ENCODE measurements at places on chromosomes 13 and 19.

- DNase-seq, result no peak
Observed at GRCh38 chr19:15841875-15842569, 26.6 kb upstream of the OR10H1 start.

GRCh38 chr13:111253365-111253872, 67.0 kb upstream of the TEX29 start:
- no peak for DNase-seq

GRCh38 chr19:55176076-55176475, 4.0 kb downstream of the SYT5 start:
- no peak for DNase-seq

DNA sequence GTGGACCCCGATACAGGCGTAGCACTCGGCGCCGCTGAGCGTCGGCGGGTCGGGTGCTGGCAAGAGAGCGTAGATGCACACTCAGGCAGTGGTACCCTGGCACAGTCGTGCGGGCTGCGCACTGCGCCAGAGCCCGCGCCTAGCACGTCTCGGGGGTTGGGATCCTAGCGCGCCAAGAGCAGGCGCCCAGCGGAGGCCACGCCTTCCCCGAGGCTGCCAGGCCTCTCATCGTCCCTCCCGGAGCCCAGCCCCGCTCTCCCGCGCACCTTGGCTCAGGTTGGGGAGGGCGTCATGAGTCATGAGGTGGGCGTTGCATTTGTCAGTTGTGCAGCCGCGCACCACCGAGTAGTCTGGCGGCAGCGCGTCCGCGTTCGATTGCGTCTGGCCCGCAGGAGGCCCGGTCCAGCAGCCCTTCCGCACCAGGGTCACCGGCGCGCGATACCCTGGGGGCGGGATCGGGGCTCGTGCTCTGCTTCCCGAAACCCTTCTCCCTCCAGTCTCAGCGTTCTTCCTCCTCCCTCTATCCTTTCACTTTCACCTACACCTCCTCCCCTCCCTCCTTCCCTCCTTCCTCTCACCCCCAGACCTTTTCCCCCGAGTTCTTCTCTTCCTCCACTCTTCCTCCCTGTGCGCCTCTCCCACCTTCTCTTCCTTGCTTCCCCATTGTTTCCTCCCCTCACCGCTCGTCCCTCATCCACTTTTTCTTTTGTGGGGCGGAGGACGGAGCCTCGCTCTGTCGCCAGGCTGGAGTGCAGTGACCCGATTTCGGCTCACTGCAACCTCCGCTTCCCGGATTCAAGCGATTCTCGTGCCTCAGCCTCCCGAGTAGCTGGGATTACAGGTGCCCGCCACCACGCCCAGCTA, 3.5 kb downstream of the LYPD5 start:
- DNase-seq, result no peak

DNA sequence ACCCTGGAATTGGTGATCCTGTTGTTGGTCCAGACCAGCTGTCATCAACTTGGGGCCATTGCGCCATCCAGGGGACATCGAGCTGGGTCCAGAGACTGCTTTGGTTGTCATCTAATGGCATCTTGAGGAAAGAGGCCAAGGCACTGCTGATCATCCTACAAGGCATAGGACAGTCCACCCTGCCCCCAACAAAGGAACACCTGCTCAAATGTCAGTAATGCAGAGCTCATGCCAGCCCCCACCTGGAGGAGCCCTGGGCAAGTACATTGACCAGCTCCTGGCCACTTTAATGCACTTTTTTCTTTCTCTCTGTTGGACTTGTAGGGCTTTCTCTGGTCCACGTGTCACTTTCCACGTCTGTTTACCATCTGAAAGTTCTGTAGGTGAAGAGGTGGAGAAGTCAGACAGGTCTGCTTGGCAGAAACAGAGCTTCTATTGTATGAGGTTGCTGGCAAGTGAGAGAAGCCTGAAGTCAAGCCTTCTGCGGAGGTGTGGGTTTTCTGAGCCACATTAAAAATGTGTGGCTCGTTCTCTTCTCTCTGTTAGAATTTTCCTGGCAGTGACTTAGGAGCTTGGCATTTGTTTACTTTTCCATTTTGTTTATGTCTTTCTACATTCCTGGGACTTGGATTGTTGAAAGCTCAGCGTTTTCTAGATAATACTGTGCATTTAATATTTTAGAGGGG, 124.0 kb upstream of the RNF113B start:
- DNase-seq, result no peak

- no peak for DNase-seq
Observed at GRCh38 chr13:56102641-56103040, 1038.1 kb upstream of the PRR20A start.

GRCh38 chr13:74706801-74707200, 572.6 kb upstream of the KLF12 start:
- no peak for DNase-seq

- no peak for DNase-seq
Observed at GRCh38 chr19:30109565-30109964, 167.5 kb downstream of the URI1 start.

DNA sequence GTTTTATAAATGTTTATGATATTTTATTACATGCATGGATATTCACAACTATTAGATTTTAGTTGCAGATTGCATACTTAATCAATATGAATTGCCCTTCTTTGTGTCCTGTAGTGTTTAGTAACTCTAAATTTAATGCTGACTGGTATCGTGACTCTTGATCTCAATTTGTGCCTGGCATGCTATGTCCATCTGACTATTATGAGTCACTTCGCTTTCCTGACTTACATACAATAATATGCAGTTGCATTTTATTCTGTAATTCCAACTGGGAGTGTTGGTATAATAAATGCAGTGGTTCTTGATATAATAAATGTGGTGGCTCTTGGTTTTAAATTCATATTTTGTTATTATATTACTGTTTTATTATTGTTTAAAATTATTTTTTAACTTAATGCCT, 277.5 kb downstream of the LIG4 start:
- DNase-seq, result no peak

GRCh38 chr19:46082728-46083050, 41.8 kb downstream of the IGFL3 start:
- DNase-seq, result no peak

- no peak for DNase-seq
Observed at GRCh38 chr13:20729633-20730585, 26.4 kb downstream of the IL17D start.

DNA sequence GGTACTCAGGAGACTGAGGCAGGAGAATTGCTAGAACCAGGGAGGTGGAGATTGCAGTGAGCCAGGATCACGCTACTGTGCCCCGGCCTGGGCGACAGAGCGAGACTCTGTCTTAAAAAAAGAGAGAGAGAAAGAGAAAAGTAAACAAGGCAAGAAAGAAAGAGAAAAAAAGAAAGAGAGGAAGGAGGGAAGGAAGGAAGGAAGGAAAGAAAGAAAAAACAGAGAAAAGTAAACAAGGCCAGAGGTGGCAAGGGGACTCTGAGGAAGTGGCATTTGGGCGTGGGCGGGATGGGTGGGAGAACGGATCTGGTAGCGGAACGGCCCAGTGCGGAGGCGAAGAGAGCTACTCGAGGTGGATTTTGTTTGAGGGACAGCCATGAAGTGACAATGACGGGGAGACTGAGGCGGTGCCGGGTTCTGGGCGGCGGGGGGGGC, 7.5 kb upstream of the ARRDC2 start:
- no peak for DNase-seq

- DNase-seq, result peak; percentile 19
Observed at GRCh38 chr19:4732680-4733114, 9.1 kb upstream of the DPP9 start.

GRCh38 chr19:15412832-15413231, 6.0 kb downstream of the AKAP8L start:
- DNase-seq, result no peak

- no peak for DNase-seq
Observed at GRCh38 chr13:59641817-59642216, 521.9 kb downstream of the DIAPH3 start.

- no peak for DNase-seq
Observed at GRCh38 chr19:1065606-1066109, 1.3 kb upstream of the ARHGAP45 start.
